ENCODE measurements at places on chromosomes 7 and 10.

GRCh38 chr7:30799976-30800661 lies 28.9 kb downstream of the MINDY4 start:
- no peak for DNase-seq

GRCh38 chr7:97757824-97758223 lies 25.9 kb downstream of the TAC1 start:
- DNase-seq = no peak

DNA sequence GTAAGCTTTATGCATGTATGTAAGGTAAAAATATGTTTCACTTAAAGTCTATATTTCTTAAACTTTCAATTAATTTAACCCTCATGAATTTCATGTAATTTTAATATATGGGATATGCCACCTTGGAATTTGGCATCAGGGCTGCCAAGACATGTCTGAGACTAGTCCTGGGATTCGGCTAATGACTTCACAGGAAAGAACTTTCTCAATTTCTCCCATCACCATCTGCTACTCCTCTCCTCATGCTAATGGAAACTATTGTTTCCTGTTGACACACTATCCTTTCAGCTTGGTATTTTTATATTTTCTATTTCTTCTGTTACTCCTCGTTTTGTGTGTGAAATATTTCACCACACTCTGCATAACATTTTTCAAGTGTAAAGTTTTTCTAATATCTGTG lies 205.9 kb downstream of the ARL4A start:
- DNase-seq = no peak

DNA sequence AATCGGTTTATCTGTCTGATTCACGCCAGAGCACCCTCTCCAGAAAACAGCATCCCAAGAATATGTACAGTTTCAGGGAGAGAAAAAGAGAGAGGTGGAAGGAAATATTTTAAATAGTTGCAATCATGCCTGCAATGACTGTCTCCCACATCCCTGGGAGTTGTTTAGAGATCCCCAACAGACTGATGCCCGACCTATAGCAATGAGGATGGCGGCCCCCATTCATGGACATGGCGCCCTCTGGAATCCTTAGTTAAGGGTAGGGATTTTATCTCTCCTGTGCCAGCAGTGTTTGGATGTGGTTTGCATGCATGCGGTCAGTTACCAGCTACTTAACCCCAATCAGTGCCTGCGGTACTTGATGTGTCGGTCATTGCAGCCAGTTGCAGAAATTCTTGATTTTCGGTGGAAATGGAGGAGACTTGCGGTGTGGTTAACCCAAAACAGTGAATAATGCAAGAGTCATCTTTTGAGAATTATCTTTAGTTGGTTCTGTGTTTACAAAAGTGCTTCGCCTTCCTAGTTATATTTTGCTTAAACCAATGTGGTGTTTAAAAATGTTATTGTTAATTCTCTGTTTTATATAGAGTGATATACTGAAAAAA lies 186.0 kb upstream of the TCF7L2 start:
- peak; percentile 54 for DNase-seq

DNA sequence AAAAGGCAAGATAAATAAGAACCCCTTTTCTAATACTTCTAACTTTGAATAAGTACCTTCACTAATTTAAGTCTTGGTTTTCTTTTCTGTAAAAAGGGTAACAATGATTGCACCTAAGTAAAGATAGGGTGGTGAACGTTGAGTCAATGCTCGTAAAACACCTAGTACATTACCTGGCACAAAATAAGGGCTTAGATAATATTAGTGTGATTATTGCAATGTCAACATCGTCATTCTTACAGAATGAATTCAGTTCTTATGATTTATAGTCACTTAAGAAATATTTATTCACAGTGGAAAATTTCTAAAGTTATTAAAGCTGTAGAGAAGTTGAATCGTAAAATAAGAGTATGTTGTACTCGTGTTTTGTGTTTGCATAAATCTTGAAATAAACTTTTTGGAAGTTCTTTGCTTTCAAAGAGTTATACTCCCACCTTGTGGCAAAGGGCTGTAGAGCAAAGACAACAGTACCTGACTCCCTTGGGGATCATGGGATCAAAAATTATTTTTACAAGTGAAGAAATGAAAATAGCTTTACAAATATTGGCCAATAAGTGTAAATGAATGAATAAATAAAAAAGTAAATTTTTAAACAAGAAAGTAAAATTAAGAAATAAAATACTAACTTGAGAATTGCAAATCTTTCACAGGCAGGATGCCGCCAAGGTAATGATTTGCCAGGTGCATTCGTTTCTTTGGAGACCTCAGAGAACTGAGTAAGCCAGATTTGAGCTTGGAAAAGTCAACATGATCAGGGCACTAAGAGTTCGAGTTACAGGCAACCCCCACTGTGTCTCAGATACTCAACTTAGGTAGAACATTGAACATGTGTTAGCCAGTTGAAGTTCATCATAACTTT lies 285.8 kb upstream of the CACNA2D1 start:
- no peak for DNase-seq

- no peak for DNase-seq
These were observed 15.5 kb downstream of the TLX1 start for GRCh38 chr10:101146392-101147251.

DNA sequence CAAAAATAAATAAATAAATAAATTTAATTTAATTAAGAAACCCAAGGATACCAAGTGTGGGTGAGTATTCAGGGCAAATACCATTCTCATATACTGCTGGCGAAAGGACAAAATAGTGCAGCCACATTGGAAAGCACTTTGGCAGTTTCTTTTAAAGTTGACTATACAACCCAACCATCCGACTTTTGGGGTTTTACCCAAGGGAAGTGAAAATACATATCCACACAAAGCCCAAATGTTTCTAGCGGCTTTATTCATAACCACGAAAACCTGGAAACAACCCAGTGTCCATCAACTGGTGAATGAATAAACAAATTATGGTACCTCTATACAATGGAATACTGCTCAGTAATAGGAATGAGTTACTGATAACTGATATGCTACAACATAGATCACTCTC lies 36.2 kb upstream of the OGDHL start:
- no peak for DNase-seq

GRCh38 chr7:132118641-132119040 lies 457.6 kb downstream of the PLXNA4 start:
- no peak for DNase-seq

DNA sequence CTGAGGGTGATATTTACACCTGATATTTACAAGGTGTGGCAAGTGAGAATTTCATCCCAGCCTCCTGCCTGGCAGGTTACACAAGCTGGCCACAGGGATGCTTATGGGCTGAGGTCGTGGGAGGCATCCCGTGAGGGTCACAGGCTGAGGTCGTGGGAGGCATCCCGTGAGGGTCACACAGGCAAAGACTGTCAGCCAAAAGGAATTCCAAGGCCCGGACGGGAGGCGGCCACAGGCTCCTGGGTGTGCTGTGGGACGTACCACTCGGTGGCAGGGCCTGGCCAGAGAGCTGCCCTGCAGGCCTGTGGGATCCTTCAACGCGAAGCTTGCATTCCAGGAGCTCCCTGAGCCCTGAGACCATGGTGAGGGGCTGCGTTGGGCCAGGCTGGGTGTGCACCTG lies 460.6 kb downstream of the DNAJB6 start:
- DNase-seq = no peak

DNA sequence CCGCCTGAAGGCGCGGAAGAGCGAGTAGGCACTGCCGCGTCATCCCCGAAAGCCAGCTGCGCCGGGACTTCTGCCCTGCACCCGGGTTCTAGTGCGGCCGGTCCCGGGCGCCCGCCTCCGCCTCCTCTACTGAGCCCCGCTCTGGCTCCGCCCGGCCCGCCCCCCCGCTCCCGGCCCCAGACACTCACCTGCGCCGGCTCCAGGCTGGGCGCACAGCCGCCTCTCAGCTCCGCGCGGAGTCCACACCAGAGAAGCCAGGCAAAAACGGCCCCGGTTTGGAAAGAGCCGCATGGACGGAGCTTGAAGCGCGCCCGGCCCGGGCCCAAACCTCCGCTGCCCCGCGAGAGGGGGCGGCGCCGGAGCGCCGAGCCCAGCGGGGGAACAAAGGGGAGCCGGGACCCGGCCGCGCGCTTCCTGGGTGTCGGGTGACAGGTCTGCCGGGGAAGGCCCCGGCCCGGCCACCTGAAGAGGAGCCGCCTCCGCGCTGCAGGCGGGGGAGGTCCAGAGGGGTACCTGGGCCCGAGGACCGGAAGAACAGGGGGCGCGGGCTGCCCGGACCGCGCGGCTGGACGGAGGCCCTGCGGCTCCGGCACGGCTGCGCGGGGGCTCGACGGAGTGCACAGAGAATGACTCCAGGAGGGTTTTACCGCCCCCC lies 168.2 kb downstream of the NRF1 start:
- DNase-seq = no peak

DNA sequence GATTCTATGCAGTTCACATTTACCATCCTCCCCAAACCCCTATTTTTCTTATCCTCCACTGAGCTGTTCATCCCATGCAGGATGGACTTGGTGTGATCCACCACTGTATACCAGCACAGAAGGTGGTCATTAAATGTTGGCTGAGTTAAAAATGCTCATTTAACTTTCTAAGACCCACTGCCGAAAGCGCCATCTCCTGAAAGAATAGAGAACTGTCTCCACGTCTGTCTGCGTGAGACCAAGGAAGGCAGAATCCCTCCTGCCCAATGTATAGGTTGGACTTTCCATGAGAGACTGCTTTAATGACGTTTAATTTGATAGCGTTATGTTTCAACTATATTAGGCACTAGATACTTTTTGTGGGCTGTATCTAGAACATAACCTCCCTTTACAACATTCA lies 124.3 kb downstream of the GPAM start:
- DNase-seq = no peak

DNA sequence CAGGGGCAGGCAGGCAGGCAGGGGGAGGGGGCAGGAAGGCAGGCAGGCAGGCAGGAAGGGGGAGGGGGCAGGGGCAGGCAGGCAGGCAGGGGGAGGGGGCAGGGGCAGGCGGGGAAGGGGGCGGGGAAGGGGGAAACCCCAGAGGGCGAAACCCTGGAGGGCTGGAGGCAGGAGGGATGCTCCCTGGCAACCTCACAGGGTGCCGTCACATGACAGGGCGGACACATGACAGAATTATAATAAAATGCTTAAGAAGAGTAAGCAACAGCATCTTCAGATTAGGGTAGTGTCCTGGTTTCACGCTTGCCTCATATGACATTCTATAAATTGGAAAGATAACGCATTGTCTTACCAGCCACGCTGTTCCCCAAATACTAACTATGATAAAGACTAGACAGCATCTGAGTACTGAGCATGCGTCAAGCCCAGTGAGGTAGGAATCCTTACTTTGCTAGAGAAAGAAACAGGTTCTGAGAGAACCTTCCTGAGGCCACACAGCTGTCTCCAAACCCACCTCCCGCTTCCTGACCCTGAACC lies 131.6 kb downstream of the DIP2C start:
- no peak for DNase-seq
